ENCODE measurements at places on chromosomes 5 and 9.

- DNase-seq = peak; percentile 20
Observed at GRCh38 chr9:83665580-83666200, 42.1 kb downstream of the UBQLN1 start.

DNA sequence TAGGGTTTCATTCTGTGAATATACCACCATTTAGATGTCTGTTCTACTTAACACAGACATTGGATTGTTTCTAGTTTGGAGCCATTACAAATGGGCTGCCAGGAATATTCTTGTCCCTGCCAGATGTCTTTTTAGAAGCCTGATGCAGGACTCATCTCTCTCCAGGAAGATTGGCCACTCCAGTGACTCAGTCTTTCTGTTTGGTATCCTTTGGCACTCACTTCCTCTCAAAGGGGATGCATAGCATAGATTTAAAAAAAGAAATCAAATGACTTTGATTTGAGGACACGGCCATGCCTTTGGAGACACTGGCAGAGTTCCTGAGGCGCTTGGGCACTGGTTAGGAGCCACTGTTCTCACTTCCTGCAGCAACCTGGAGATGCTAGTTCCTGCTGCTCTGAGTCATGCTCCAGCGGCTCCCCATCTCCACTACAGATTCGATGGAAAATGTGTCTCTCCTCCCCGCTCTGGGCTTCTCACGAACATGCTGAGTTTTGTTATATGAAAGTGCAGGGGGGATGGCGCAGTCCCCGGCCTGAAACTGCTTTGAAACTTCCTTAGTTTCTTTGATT lies 3.5 kb upstream of the ZNF366 start:
- DNase-seq = no peak

- no peak for DNase-seq
Observed at GRCh38 chr5:67974471-67974870, 241.1 kb upstream of the PIK3R1 start.

GRCh38 chr5:151904909-151905308 lies 19.7 kb downstream of the GLRA1 start:
- DNase-seq = no peak

DNA sequence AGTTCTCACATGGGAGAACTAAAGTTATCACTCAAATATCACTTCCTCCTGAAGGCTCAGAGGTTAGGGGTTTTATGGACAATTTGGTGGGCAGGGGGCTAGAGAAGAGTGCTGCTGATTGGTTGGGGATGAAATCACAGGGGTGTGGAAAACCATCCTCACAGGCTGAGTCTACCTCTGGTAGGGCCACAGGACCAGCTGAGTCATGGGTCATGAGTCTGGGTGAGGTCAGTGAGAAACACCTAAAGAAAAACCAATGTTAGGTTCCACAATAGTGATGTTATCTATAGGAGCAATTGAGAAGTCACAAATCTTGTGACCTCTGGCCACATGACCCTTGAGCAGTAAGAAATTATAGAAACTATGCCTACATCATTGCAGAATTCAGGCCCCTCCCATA lies 203.3 kb upstream of the TARS1 start:
- DNase-seq = no peak

- no peak for DNase-seq
Observed at GRCh38 chr5:143153332-143154119, 250.0 kb downstream of the NR3C1 start.

Measured in Kasumi-1 (cell line).